Activated naive CD4-positive, alpha-beta T cell (primary cell): ENCODE measurements at places on chromosomes 2 and 18.

DNA sequence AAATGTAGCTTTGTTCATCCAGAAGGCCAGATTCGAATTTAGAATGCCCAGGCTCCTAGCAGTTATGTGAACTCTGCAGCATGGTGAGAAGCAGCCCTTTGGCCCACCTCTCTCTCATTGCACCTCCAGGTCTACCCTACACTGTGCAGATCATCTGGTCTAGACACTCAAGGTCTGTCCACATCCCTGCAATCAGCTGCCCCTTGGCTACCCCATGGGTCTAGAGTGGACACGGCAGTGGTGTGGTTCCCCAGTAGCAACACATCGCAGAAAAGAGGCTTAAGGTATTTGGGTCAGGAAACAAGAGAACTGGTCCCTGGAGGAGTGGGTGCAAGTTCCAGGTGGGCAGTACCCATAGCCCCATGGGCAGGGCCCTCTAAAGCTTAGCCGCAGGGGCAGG lies 76.6 kb upstream of the BCL2L11 start:
- DNase-seq: no peak

GRCh38 chr2:113826346-113827285 lies 63.3 kb upstream of the ACTR3 start:
- DNase-seq: no peak

DNA sequence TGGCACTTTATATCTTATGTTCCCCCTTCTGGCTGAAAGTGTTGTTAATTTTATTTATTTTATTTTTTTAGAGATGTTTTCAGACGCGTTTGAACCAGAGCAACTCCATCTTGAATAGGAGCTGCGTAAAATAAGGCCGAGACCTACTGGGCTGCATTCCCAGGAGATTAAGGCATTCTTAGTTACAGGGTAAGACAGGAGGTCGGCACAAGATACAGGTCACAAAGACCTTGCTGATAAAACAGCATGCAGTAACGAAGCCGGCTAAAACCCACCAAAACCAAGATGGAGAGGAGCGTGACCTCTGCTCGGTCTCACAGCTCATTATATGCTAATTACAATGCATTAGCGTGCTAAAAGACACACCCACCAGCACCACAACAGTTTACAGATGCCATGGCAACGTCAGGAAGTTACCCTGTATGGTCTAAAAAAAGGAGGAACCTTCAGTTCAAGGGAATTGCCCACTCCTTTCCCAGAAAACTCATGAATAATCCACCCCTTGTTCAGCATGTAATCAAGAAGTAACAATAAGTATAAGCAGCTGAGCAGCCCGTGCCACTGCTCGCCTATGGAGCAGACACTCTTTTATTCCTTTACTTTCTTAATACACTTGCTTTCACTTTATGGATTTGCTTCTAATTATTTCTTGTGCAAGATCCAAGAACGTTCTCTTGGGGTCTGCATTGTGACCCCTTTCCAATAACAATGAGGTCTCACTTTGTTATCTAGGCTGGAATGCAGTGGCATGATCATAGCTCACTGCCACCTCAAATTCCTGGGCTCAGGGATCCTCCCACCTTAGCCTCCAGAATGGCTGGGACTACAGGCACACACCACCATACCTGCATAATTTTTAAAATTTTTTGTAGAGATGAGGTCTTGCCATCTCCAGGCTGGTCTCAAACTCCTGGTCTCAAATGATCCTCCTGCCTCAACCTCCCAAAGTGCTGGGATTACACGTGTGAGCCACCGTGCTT lies 55.9 kb downstream of the CACNB4 start:
- no peak for DNase-seq

GRCh38 chr2:105820691-105821090 lies 76.0 kb downstream of the NCK2 start:
- no peak for DNase-seq

DNA sequence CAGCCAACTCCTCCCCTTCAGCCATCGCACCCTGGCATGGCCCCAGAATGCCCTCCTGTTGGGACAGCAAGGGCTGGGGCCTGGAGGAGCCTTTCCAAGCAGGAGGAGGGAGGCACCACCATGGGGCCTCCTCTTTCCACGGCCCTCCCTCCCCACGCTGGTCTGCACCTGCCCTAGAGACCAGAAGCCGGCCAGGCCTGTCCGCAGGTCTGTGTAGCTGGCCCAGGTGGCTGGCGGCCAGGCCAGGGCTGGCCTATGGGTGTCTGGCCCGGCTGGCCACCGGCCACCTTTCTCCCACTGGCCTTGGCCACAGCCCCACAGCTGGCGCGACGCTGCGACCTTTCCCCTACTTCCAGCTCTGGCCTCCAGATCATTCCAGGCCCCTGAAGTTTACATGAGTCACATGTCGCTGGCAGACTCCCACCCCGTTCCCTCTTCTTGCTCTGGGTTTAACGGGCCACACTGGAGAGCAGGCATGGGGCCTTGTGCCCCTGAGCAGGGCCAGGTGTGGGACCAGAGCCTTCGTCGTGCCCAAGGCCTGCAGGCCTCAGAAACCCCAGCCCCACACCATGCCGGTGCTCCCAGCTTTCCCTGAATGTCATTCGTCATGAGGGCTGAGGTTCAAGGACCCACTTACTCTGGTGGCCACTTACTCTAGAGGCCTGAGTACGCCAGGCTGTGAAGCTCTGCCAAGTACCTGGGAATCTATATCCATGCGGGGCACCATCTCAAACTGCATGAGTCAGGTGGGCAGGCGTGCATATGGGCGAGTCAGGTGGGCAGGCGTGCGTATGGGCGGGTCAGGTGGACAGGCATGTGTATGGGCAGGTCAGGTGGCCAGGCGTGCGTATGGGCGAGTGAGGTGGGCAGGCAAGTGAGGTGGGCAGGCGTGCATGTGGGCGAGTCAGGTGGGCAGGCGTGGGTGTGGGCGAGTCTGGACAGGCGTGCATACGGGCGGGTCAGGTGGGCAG lies 33.3 kb upstream of the KLF11 start:
- no peak for DNase-seq

DNA sequence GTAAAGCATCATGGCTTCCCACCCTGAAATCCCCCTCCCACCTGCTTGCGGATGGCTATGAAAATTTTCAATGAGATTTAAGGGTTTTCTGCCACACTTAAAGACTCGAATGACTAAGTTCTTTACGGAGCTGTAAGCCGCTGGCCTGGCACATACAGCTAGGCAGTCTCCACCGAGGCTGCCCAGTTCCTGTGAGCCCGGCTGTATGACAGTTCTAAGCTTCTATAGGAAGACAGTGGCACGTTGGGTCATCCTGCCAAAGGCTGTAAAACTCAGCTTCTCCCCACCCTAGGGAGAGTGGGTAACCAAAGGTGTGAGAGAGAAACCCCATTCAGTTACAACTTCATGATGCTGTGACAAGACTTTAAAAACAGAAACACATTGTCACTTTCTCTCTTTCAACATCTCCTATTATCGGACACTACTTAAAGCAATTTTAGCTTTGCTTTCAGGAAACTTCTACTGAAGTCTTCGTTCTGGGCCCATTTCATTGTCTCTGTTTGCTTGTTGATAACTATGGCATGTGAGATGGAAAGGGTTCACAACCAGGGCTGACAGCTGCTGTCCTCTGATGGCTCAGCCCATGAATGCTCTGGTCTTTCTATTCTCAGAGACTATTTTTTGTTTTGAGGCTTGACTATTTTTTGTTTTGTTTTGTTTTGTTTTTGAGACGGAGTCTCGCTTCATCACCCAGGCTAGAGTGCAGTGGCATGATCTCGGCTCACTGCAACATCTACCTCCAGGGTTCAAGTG lies 7.1 kb downstream of the CASP8 start:
- no peak for DNase-seq

DNA sequence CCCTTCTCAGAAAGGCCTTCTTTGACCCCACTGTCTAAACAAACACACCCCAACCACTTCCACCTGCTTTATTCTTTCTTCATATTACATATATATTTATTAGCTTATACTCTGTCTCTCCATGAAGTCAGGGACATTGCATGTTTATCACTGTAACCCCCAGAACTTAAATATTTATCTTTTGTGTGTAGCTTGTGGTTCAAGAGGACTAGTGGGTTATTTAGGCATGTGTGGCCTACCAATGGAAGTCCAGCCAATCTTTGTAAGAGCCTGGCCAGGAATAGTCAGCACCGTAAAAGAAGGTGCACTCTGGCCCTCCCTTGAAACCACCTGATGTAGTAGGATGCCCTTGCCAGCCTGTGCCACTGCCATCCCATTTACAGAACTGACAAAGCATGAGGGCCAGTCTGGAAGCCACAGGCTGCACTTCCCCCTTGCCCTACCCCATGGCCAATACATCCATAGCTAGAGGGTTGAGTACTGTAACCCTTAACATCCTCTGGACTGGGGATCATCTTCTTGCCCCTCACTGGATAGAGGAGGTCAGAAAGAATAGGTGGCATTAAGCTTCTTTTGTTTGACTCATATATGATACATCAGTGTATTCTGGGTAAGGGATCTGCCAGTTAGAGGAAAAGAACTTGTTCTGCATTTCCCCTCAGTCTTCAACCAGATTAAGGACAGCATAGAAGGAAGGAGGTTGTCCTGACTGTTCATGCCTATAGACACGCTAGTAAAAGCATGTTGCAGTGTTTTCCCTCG lies 4.9 kb downstream of the NEMP2 start:
- no peak for DNase-seq

DNA sequence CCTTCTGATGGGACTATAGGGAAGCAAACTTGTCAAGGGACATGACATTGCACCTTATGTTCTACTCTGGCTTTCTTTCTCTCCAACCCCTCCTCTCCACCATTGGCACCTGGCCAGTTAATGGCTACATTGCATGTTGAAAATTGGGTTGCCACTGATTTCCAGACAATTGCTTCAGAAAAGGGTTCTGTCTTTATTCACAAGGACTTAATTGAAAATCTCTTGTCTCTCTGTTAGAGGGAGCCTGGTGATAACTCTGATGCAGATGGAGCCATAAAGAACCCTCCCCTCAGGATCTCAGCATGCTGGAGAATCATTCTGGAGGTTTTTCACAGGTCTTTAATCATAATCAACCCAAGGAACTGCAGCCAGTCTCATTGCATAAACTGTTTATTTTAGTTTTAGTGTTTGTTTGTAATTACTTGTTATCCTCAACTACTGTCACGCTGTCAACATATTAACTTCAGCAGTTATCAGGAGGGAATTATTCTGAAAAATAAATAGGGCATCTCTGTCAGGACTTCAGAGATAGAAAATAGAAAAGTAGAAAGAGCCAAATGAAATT lies 316.8 kb downstream of the RIT2 start:
- DNase-seq: no peak

- no peak for DNase-seq
Observed at GRCh38 chr2:56130463-56131070, 53.2 kb upstream of the CCDC85A start.

GRCh38 chr2:114714313-114714712 lies 271.9 kb downstream of the DPP10 start:
- no peak for DNase-seq

- DNase-seq: peak; percentile 4
Observed at GRCh38 chr18:35026407-35027061, 14.7 kb upstream of the MAPRE2 start.

GRCh38 chr2:239162976-239163687 lies 237.7 kb downstream of the HDAC4 start:
- DNase-seq: no peak

GRCh38 chr2:239394978-239395377 lies 5.8 kb downstream of the HDAC4 start:
- no peak for DNase-seq

DNA sequence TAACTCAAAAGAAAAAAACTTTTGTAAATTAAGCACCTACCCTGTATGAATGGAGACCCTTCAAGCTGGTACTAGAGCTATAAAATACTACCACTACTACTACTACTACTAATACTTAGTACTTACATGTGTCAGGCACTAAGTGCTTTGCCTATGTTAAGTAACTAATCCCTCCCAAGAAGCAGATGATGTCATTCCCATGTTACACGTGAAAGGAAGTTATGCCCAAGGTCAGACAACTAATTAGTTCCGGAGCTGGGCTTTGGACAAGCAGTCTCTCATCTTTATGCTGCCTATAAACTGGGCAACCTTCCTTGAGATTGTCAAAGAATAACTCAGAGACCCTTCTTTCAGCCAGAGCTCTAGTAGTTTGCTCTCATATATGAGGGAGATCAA lies 13.9 kb upstream of the ATP6V1B1 start:
- no peak for DNase-seq

DNA sequence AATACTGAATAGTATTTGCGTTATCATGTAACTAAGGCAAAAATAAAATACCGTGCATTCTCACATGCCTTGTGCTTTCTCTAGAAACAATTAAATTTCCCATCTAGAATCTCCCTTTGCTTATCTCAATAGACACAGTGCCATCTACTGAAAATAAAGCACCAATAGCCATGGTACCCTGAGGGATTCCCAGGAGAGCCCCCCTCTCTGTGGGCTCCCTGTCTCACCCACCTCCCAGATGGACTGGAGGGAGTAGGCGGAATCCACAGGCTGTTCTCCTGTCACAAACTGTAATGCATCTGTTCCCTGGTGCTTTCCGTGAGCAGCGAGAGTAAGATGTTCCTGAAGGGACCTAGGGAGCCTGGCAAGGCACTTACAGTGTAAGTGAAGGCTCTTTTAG lies 112.4 kb upstream of the UPP2 start:
- DNase-seq: no peak
